Purkinje cell (primary cell): ENCODE measurements at places on chromosomes 16 and 17. TPM values are rescaled to one million over a fixed set of nuclear protein-coding genes. Genes with fewer than 3 reads are reported as not detected.

IFT20 gene
- 58.0 and 84.5 TPM in 2 replicates for polyA plus RNA-seq

UBE2O gene
- 5.9 and 11.2 TPM in 2 replicates for polyA plus RNA-seq

PRR11 gene
- polyA plus RNA-seq: 0.20 and 0.28 TPM in 2 replicates

ABCA5 gene
- 113 and 114 TPM in 2 replicates for polyA plus RNA-seq

CCL2 gene
- 2.6 TPM in 1 of 2 replicates, not detected in the other for polyA plus RNA-seq

ATMIN gene
- 17.2 and 20.6 TPM in 2 replicates for polyA plus RNA-seq

DHRS11 gene
- 11.8 and 17.5 TPM in 2 replicates for polyA plus RNA-seq

ADAD2 gene
- polyA plus RNA-seq: not detected in 2 replicates

MFAP4 gene
- polyA plus RNA-seq: 0.53 TPM in 1 of 2 replicates, not detected in the other

C17orf78 gene
- polyA plus RNA-seq: not detected in 2 replicates

ATP1B2 gene
- polyA plus RNA-seq: 56.0 and 70.0 TPM in 2 replicates

SIRT7 gene
- 2.1 and 2.4 TPM in 2 replicates for polyA plus RNA-seq

KRT28 gene
- polyA plus RNA-seq: not detected in 2 replicates

PPP1R27 gene
- polyA plus RNA-seq: not detected in 2 replicates

FBXW10B gene
- 0.97 TPM in 1 of 2 replicates, not detected in the other for polyA plus RNA-seq

DOK4 gene
- polyA plus RNA-seq: 0.77 and 1.6 TPM in 2 replicates

SLC38A8 gene
- polyA plus RNA-seq: not detected in 2 replicates

KRTAP3-1 gene
- polyA plus RNA-seq: not detected in 2 replicates

CMTM2 gene
- polyA plus RNA-seq: not detected in 2 replicates

HOXB1 gene
- polyA plus RNA-seq: not detected in 2 replicates

ADAM11 gene
- 1.5 TPM in 1 of 2 replicates, not detected in the other for polyA plus RNA-seq

DHRS7C gene
- polyA plus RNA-seq: not detected in 2 replicates

PLD2 gene
- polyA plus RNA-seq: 1.2 and 1.6 TPM in 2 replicates

BMERB1 gene
- 49.7 and 69.6 TPM in 2 replicates for polyA plus RNA-seq

SLFN14 gene
- polyA plus RNA-seq: not detected in 2 replicates

MC1R gene
- 0.09 and 1.0 TPM in 2 replicates for polyA plus RNA-seq

CDH13 gene
- polyA plus RNA-seq: 7.3 TPM in 1 of 2 replicates, not detected in the other

FOXK2 gene
- polyA plus RNA-seq: 13.8 and 15.0 TPM in 2 replicates

SPN gene
- not detected in 2 replicates for polyA plus RNA-seq

TEKT5 gene
- polyA plus RNA-seq: 1.0 TPM in 1 of 2 replicates, not detected in the other

ZNF18 gene
- polyA plus RNA-seq: 1.0 and 1.7 TPM in 2 replicates

CBX8 gene
- 0.27 and 0.46 TPM in 2 replicates for polyA plus RNA-seq

CDIPT gene
- 38.9 and 58.0 TPM in 2 replicates for polyA plus RNA-seq

FBXW10 gene
- polyA plus RNA-seq: 0.28 TPM in 1 of 2 replicates, not detected in the other

CTU2 gene
- polyA plus RNA-seq: 1.3 TPM in 2 replicates

SLFN13 gene
- not detected in 2 replicates for polyA plus RNA-seq

CA7 gene
- polyA plus RNA-seq: 15.9 and 38.9 TPM in 2 replicates

NPIPA2 gene
- polyA plus RNA-seq: 1.1 and 3.8 TPM in 2 replicates

BCL6B gene
- not detected in 2 replicates for polyA plus RNA-seq

CD7 gene
- not detected in 2 replicates for polyA plus RNA-seq

TNFRSF12A gene
- 1.9 TPM in 1 of 2 replicates, not detected in the other for polyA plus RNA-seq

MYCBPAP gene
- polyA plus RNA-seq: not detected in 2 replicates

RCVRN gene
- polyA plus RNA-seq: not detected in 2 replicates

TEKT1 gene
- not detected in 2 replicates for polyA plus RNA-seq

TRPV2 gene
- 2.7 TPM in 1 of 2 replicates, not detected in the other for polyA plus RNA-seq

HNF1B gene
- polyA plus RNA-seq: not detected in 2 replicates

GPR179 gene
- not detected in 2 replicates for polyA plus RNA-seq

CCL4 gene
- polyA plus RNA-seq: not detected in 2 replicates

HSPB9 gene
- polyA plus RNA-seq: 0.62 TPM in 1 of 2 replicates, not detected in the other
